ENCODE measurements at places on chromosomes 3 and 15. TPM values are rescaled to one million over a fixed set of nuclear protein-coding genes. Genes with fewer than 3 reads are reported as not detected.
A peak's percentile ranks its signal among the peaks of the same experiment; 100 is the strongest.

DNA sequence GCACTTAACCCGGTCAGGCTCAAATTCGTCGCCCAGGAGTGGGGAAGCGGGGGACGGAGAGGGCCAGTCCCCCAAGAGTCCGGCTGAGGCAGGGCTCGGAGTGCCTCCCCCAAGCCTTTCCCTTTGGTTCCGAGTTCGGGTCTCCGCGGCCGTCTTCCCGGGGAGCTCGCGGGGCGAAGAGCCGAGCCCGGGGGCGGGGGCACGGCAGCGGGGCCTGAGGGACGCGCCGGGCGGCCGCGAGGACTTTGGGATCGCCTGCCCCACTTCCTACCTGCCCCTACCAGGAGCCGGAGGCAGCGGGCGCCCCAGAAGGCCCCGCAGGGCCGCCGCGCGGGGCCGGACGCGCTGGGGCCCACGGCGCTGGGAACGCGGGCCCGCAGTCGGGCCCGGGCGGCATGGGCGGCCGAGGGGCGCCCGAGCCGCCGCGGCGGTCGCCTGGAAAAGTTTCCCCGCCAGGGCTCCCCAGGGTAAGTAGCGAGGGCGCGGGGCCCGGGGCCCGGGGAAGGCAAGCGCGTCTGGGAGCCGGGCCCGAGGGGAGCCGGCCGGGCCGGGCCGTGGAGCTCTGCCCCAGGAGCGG, 2.8 kb downstream of the FURIN start:
- H3K27ac ChIP-seq: peak overlapping the region; percentile 84
- peak overlapping the region; percentile 68 for H3K4me3 ChIP-seq

GRCh38 chr15:78243491-78243941, 9.2 kb upstream of the ACSBG1 start:
- no peaks in the 10 kb centered on the region for H3K4me1 ChIP-seq
- H3K4me3 ChIP-seq: no peak overlapping the region
- H3K27me3 ChIP-seq: no peaks in the 10 kb centered on the region
- DNase-seq: no peak
- no peaks in the 10 kb centered on the region for H3K36me3 ChIP-seq

DNA sequence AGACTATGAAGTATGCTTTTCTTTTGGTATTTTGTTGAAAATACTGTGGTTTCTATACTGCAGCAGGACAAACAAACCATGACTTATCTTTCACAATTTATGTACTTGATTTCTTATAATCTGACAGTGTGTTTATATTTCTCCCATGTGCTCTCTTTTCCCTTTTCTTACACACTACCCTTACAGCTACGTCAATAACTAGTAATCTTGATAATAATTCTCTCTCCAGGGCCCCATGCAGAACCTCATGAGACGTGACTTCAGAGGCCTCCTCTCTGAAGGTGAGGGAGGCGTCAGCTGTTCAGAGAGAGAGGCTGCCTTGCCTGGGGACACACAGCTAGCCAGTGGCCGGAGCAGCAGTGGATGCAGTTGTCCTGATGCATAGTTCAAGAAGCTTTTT, 35.9 kb downstream of the KY start:
- H3K27me3 ChIP-seq: peaks cover 14% of the 10 kb centered on the region
- no peak for DNase-seq
- no peaks in the 10 kb centered on the region for H3K4me1 ChIP-seq
- H3K4me3 ChIP-seq: no peak overlapping the region
- H3K36me3 ChIP-seq: no peaks in the 10 kb centered on the region

GRCh38 chr3:123678108-123678511, 93.3 kb upstream of the HACD2 start:
- H3K36me3 ChIP-seq: no peaks in the 10 kb centered on the region
- peak; percentile 52 for DNase-seq
- no peak overlapping the region for H3K4me3 ChIP-seq
- peaks cover 9% of the 10 kb centered on the region for H3K4me1 ChIP-seq

ANKRD34C gene
- not detected for total RNA-seq

GRCh38 chr15:35104526-35105147, 19.5 kb upstream of the NANOGP8 start:
- H3K4me3 ChIP-seq: no peak overlapping the region
- H3K27me3 ChIP-seq: no peaks in the 10 kb centered on the region
- no peaks in the 10 kb centered on the region for H3K36me3 ChIP-seq
- H3K4me1 ChIP-seq: no peaks in the 10 kb centered on the region
- no peak for DNase-seq
- H3K27ac ChIP-seq: no peak overlapping the region

DNA sequence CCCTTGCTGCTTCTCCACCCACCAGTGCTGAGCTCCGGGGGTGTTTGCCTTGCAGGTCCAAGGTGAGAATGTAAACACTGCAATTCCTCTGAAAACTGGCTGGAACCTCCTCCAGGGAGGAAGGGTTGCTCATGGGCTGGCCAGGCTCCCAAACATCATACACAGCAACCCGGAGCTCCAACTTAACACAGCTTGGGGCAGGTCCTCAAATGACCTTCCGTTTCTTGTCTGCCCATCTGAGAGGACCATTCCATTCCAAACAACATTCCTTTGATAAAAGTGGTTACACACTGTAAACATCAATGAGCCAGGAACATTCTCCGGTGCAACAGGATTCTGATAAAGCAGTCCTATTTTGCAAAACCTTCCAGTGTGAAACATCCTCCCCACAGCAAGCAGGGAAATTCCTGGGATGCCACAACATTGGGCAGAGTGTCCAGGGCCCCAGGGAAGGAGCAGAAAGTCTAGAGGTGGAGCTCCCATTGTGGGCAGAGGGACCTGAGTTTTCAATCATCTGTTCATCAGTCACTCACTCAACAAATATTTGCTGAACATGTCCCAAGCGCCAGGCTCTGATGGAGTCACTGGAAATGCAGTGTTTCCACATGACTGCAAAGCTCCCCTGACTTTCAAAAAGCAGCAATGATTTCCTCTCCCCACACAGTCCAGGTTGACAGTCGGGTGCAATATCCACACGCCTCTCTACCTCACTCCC, 7.3 kb upstream of the HEG1 start:
- H3K4me3 ChIP-seq: peak overlapping the region; percentile 39
- no peaks in the 10 kb centered on the region for H3K27me3 ChIP-seq
- peak; percentile 94 for DNase-seq

DNA sequence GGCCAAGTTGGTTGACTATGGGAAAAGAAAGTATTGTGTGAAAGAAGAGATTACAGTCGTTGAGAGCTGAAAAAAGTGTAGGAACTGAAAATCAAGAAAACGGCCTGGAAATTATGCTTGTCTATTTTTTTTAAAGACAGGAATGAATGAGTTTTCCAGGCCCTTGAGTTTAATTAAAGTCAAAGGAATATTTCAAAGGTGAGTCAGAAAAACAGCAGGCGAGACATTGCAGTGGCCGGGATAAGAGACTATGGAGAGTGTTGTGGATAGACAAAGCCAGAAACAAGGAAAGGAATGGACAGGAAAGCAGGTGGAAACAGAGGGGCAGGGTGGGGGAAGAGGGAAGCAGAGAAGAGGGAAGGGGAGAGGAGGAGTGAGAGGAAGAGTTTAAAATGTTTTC, 275.1 kb upstream of the LRTM1 start:
- H3K27me3 ChIP-seq: peaks cover 5% of the 10 kb centered on the region
- H3K4me3 ChIP-seq: no peak overlapping the region
- peak; percentile 8 for DNase-seq
- H3K27ac ChIP-seq: no peak overlapping the region

DNA sequence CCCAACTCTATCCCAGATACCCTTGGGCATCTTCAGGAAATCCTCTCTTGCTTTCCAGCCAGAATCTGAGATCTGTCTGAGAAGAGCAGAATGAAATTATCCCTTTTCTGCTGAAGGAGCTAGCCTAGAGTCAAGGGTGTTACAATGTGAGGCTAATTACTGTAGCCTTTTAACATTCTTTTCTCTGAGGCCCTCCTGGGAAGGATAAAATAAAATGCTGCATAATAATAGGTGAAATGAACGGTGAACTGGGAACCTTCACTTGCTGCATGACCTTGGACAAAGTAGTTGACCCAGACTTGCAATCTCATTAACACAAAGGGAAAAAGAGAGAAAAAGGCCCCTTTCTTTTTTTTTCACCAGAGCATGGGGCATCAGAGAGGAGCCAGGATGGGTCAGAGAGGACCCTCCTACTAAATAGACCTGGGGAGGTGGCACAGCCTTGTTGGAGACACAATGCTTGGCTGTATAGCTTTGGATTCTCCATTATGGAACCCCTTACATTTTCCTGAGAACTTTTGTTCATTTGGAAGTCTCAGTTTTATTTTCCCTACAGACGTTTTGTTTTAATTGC, 137.0 kb upstream of the LIPC start:
- H3K27ac ChIP-seq: no peak overlapping the region
- no peak for DNase-seq
- H3K36me3 ChIP-seq: no peaks in the 10 kb centered on the region

DNA sequence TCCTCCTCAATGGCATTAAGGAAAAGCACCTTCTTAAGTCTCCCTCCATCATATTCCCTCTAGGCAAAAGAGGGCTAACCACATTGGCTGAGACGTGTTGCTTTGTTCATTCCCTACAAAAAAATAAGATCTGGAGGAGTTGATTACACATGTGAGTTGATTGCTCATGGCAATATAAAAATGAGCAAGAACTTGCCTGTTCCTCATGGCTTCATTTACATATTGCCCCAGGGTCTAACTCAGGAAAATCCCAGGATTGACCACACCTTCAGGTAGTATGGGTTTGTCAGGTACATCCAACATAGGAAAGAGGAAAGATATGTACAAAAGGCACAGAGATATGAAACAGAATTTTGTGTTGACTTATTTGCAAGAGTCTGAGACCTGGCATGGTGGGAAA, 35.5 kb downstream of the NFKBIZ start:
- H3K27ac ChIP-seq: no peak overlapping the region
- no peaks in the 10 kb centered on the region for H3K4me1 ChIP-seq
- no peak overlapping the region for H3K4me3 ChIP-seq
- no peaks in the 10 kb centered on the region for H3K36me3 ChIP-seq
- no peaks in the 10 kb centered on the region for H3K27me3 ChIP-seq
- DNase-seq: no peak

DNA sequence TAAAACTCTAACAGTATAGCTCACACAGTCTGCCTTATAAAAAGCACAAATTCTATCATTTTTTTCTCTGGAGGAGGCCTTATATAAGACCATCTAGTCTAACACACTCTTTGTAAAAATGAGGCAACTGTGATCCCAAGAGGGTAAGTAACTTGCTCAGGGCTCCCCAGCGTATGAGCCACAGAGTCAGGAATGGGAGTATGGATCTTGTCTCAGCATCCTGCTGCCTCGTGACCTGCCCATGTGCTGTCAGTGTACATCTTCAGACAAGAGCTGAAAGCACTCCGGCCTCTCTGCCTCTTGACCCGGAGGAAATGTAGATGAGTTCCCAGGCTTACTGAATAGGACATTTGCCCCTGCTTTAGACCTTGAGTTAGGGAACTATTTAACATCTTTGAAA, 28.4 kb upstream of the MEF2A start:
- peaks cover 20% of the 10 kb centered on the region for H3K4me1 ChIP-seq
- DNase-seq: no peak
- no peaks in the 10 kb centered on the region for H3K27me3 ChIP-seq

- H3K4me3 ChIP-seq: no peak overlapping the region
- peaks cover 14% of the 10 kb centered on the region for H3K36me3 ChIP-seq
- no peak for DNase-seq
- no peak overlapping the region for H3K27ac ChIP-seq
- H3K4me1 ChIP-seq: peaks cover 6% of the 10 kb centered on the region
These were observed 25.8 kb downstream of the SIAH2 start for GRCh38 chr3:150736903-150737832.

DNA sequence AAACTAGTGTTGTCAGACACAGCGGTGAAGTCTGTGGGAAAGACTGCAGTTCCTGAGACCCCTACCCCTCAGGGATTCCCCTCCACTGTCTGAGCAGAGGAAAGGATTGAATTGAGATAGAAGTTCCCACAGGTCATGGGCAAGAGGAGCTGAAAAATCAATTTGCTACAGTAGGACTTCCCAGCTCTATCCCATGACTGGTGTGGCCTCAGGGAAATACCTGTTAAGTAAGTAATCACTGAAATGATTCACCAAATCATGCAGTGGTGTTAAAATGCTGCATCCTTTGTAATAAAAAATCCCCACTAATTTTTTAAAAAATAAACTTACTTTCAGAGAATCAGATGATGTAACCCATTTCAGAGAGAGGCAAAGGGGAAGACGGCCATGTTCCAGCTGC, 45.0 kb upstream of the SPRED1 start:
- no peaks in the 10 kb centered on the region for H3K36me3 ChIP-seq
- H3K27me3 ChIP-seq: no peaks in the 10 kb centered on the region
- DNase-seq: peak; percentile 43
- peaks cover 24% of the 10 kb centered on the region for H3K4me1 ChIP-seq
- no peak overlapping the region for H3K4me3 ChIP-seq

DNA sequence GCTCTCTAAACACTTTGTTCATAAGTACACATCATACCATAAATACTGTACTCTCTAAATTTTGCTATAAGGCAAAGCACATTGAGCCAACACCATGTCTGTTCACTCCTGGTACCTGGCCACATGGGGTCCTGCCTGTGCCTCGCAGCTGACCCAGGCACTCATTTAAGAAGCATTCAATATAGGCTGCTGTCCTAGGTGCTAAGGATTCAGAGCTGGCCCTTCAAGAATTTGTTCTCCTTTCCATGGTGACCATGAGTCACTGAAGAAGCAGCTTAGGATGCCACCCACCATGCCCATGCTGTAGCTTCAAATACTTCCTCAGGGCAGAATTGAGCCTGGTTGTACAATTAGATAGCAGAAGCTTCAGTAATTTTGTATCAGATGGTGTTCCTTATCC, 119.2 kb upstream of the ZBED2 start:
- DNase-seq: peak; percentile 51
- peaks cover 11% of the 10 kb centered on the region for H3K36me3 ChIP-seq
- H3K27me3 ChIP-seq: no peaks in the 10 kb centered on the region
- H3K27ac ChIP-seq: no peak overlapping the region

DNA sequence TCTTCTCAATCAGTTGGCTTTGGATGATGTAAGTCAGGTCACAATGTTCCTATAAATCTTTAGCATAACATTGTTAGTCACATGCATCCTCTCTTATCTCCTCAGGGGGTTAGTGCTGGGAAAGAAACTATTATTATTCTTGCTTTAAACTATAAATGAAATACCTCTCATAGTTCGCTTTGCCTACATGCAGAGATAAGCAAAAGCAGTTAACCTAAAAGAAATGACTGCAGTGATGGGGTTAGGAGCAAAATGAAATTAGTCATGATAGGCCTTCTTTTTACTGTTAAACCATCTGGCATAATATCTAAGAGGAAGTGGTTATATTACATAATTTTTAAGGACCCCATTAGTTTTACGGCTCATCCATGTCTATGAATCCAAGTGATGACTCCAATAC, 91.7 kb upstream of the IGSF10 start:
- H3K4me1 ChIP-seq: peaks cover 11% of the 10 kb centered on the region
- no peak for DNase-seq
- no peaks in the 10 kb centered on the region for H3K27me3 ChIP-seq
- no peak overlapping the region for H3K4me3 ChIP-seq
- H3K36me3 ChIP-seq: no peaks in the 10 kb centered on the region

CHST2 gene
- total RNA-seq: 6.7 TPM

TOPBP1 gene
- 29.0 TPM for total RNA-seq

Measured in PC-3 (cell line).